ENCODE measurements at places on chromosomes 12 and 14.
A peak's percentile ranks its signal among the peaks of the same experiment; 100 is the strongest.

GRCh38 chr12:82527165-82527780, 159.4 kb upstream of the TMTC2 start:
- no peak for DNase-seq

DNA sequence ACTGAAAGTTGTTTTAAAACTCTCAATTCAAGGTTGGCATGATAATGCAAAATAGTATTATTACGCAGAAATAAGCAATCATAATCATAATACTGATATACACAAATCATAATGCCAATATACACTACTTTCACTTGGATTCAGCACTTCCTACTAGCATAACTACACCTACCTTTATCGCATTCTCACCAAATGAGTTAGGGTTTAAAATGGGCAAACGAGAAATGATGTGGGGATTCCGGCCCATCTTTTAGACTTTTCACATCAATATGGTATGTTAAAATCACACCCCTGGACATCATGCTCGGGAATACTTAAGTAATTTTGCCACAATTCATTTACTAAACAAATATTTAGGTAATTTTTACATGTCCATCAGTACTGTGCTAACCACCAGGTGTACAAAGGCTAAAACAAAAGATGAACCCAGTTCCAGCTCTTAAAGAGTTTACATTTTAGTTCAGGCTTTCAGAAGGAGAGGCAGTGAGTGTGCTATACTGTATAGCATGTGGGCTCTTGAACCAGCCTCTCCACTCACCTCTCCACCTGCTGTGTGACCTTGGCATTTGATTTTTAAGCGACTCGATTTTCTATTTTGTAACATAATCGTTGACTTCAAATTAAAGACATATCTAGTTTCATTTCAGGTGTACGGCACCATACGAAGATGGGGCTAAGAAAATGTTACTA, 1.1 kb upstream of the USP15 start:
- DNase-seq, result no peak

DNA sequence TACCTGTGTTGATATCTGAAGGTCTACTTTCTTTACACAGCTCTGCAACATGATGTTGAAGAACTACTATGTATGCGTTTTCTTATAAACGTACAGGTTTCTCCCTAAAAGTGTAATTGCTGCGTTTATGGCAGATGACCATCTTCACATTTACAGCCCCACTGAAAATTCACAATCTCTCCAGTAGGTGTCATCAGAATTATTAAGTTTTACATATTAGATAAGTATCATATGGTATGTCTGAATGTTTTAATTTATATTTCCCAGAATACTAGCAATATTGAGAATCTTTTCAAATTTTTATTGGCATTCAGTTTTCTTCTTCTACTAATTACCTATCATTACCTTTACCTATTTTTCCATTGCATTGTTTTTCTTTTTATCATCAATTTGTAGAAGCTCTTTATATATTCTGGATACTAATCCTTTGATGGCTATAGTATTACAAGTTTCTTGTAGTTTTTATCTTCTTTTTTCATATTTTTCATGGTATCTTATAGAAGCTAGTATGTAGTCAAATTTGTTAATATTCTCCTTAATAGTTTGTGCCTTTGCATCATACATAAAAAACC, 123.5 kb downstream of the CAPZA3 start:
- DNase-seq, result no peak

DNA sequence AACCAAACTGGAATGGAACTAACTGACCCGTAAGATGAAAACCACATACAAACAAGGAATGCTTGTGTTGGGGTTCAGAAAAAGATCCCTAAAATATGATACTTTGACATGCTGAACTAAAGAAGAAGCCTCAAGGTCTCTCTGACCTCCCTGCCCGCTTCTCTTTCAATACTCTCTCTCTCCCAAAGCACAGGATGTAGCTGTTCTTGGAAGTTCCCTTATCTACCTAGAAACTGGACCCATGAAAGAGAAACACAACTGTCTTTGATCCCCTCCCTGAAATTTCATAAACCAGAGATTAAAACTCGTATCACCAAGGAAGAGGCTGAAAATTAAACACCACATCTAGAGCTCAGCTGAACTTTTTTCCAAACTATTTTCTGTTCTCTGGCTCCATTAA, 76.7 kb upstream of the FERMT2 start:
- no peak for DNase-seq

- DNase-seq, result no peak
Observed at GRCh38 chr14:61620130-61620946, 75.0 kb upstream of the HIF1A start.

DNA sequence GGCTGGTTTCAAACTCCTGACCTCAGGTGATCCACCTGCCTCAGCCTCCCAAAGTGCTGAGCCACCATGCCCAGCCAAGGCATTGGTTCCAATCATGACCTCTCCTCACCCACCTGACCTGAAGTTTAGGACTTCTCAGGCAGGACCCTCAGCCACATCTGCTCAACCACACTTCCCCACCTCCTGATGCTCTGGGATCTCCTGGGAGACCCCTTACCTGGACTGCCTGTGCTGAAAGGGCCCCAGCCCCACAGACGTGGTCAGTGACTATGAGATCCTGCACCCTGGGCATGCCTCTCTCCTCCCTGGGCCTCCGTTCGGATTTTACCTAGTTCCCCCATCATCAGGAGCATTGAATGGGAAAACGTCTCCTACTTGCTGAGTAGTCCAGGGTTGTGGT, 18.0 kb downstream of the GSC start:
- DNase-seq, result no peak

- DNase-seq, result no peak
Observed at GRCh38 chr14:55301437-55302121, 30.4 kb downstream of the FBXO34 start.

- DNase-seq, result no peak
Observed at GRCh38 chr12:6090803-6091202, 33.7 kb downstream of the VWF start.

DNA sequence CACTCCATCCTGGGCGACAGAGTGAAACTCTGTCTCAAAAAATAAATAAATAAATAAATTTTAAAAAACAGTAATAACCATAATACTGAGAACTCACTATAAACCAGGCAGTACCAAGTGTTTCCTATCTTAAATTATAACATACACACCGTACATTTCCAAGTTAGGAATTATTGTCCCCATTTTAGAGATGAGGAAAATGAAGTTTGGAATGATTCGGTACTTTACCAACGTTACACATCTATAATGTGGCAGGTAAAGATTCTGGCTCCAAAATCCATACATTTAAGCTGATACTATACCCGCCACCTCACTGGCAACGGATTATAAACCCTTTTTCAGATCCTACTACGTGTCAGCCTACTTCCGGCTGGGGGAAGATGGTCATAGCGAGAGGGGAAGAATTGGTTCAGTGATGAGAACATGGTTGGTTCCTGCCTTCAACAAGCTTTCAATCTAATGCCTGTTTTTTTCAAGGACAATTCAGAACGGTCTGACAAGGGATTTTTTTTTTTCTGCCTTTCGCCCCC, 105.9 kb upstream of the ATF7IP start:
- no peak for DNase-seq

DNA sequence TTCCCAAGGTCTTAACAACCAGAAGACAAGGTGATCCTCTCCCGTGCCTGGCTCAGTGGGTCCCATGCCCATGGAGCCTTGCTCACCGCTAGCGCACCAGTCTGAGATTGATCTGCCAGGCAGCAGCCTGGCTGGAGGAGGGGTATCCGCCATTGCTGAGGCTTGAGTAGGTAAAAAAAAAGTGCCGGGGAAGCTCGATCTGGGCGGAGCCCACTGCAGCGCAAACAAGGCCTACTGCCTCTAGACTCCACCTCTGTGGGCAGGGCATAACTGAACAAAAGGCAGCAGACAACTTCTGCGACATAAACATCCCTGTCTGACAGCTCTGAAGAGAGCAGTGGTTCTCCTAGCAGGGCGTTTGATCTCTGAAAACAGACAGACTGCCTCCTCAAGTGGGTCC, 104.0 kb downstream of the C14orf39 start:
- DNase-seq, result no peak

DNA sequence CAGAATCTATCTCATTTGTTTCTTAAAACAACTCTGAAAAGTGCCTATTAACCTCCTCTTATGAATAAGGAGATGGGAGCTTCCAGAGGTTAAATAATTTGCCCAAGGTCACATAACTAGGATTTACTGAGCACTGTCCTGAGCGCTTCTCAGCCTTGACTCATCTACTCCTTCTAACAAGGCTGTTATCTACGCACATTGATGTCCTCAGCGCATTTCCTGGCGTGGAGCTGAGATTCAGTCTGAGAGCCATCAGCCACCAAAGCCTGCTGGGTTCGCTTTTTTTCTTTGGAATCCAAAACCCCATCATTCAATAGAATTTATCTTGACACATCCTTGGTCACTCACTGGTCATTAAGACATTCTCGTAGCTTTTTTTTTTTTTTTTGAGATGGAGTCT, 29.3 kb downstream of the AK7 start:
- DNase-seq, result no peak

DNA sequence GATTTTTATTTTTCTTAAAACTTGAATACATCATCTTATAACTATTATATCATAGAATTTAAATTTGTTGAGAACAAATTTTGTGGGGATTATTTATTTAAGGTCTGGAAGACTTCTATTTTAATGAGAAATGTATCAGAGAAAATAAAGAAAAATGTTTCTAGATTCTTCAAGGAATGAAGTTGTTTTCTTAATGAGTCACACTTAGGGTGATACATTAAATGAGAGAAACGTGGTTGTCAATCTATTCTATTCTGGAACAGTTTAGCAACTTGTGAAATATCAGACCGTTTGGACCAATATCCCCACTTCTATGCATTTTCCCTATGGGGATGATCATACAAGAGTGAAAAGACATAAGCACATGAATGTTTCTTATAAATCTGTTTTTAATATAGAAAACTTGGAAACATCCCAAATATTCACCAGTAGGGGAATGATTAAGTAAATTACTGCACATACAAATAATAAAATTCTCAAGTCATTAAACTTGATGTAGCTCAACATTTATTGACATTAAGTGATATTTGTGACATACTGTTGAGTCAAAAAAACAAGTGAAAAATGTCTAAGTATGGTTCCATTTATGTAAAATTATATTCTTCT, 88.5 kb downstream of the E2F7 start:
- no peak for DNase-seq

DNA sequence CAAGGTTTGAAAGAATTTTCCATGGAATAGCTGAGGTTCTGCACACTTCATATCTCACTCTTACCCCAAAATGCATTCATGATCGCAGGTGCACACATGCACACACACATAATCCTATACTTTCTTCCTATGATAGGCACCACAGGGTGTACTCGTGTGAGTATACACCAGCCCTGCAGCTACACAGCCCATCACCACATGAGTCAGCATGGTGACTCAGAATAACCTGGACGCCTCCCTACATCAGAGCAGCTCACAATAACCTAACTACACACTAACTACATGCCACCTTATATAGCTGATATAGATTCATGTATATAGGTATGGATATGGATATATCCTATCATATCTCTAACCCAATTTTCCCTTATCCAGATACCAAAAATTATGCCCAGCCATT, 850.2 kb upstream of the TMEM132C start:
- DNase-seq, result no peak

- no peak for DNase-seq
Observed at GRCh38 chr12:75483431-75483830, 2.9 kb downstream of the GLIPR1 start.

GRCh38 chr12:52691076-52691840, 11.1 kb upstream of the KRT1 start:
- peak; percentile 23 for DNase-seq

DNA sequence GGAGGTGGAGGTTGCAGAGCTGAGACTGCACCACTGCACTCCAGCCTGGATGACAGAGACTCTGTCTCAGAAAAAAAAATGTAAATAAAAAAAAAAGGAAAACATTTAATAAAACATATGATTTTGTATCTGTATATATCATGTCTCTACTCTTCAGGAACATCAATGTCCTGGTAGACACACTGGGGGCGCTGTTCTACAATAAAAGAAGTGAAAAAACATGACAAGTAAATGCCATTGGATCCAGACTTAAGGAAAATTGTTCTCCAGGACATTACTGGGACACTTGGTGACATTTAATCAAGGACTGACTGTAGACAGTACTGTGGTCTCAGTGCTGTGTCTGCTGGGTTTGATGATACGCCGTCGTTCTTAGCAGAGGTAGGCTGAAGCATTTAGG, 15.5 kb upstream of the KLC1 start:
- DNase-seq, result no peak

GRCh38 chr14:52467515-52468266, 84.6 kb downstream of the TXNDC16 start:
- DNase-seq, result no peak

DNA sequence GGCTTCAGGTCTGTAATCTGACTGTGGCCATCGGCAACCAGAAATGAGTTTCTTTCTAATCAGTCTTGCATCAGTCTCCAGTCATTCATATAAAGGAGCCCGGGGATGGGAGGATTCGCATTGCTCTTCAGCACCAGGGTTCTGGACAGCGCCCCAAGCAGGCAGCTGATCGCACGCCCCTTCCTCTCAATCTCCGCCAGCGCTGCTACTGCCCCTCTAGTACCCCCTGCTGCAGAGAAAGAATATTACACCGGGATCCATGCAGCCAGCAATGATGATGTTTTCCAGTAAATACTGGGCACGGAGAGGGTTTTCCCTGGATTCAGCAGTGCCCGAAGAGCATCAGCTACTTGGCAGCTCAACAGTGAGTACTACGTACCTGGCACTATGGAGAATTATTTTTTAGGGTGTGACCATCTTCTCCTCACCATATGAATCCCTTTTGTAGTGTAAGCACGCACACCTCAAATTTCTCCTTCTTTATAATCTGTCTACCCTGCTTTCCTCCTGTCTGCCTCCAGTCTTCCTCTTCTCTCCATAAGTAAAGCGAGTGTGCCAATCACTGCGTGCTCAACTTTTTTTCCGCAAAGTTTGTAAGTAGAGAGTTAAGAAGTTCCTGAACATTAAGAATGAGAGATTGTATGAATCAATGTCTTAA, at the start of gene TPH2:
TSS of gene TPH2 (plus strand) at position 118 of the 658 bp plus-strand sequence. CDS start at position 260, 142 bp downstream.
- no peak for DNase-seq

DNA sequence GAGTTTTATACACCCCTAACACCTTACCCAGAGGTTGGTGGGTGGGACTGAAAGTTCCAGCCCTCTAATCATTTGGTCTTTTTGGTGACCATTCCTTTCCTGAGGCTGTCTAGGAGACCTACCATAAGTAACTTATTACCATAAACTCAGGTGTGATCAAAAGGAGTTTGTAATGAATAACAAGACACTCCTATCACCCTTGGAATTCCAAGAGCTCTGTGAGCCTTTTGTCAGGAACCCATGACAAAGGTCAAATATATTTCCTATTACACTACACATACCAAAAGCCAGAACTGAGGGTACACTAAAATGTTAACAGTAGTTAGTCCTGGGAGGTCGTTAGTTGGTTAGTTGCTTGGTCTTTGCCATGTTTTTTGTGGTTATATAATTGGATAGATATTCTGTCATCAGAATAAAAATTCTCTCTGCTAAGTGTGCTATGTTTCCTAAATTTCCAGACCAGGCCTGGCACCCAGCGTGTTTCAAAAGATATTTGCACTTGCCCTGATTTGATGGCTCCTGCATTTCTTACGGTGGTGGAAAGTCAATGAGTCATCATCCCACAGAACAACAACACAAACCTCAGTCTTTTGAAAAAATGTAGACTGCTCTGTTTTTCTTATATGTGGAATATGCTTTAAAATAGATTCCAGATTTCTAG, 27.0 kb upstream of the AKAP5 start:
- DNase-seq, result no peak

GRCh38 chr12:54028314-54029201, at the start of gene HOXC6:
TSS of gene HOXC6 (plus strand) at chr12:54028440. CDS start at chr12:54028522, 82 bp downstream.
- no peak for DNase-seq

Measured in effector memory CD4-positive, alpha-beta T cell (primary cell).